T1000 (cell line): ENCODE measurements at places on chromosomes 12 and 14.

DNA sequence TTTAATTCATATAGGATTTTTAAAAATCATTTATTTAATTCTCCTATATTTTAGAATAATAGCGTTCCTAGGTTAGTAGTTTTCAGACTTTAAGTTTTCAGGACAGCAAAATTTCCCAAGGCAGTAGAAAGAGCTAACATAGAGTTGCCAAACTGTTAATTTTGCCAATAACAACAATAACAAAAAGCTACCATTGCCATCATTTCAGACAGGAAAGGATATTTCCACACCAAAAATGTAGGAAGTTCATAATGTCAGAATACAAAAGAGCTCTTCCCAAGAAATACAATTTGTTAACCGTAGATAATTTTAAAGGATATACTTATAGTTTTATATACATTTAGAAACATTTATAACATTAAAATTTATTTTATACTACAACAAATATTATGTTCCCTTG, 81.4 kb upstream of the EEA1 start:
- DNase-seq = no peak

GRCh38 chr12:9740106-9740750, 7.3 kb upstream of the CLECL1 start:
- DNase-seq = no peak

GRCh38 chr12:76919383-76920171, 40.8 kb upstream of the CSRP2 start:
- DNase-seq = no peak

DNA sequence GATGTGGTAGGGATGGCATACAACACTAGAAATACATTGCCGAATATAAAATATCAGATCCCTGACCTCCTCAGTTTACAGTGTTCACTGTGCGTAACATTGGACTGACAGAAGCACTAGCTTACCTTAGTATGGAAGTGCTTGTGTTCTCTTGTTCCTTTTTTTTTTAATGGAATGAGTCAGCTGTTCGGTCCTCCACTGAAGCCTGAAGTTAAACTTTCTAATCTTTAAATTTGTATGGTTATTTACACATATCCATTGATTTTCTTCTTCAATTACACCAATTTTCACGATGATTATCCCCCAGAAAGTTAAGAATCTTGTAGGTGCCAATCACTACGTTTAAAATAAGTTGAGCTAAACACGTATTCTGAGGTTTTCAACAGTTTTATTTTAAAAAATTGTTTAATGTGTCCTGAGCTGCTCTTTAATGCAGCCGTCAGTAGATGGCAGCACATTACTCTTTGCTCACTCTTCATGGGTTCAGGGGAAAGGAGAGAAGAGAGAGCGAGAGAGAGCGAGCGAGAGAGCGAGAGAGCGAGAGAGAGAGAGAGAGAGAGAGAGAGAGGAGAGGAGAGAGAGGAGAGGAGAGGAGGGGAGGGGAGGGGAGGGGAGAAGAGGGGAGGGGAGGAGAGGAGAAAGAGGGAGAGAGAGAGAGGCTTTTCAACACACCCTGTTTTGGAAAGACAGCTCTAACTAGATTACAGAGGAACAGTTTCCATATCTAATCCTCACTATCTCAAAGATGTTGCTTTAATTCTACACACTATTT, 134.7 kb upstream of the SCAF11 start:
- peak; percentile 37 for DNase-seq

DNA sequence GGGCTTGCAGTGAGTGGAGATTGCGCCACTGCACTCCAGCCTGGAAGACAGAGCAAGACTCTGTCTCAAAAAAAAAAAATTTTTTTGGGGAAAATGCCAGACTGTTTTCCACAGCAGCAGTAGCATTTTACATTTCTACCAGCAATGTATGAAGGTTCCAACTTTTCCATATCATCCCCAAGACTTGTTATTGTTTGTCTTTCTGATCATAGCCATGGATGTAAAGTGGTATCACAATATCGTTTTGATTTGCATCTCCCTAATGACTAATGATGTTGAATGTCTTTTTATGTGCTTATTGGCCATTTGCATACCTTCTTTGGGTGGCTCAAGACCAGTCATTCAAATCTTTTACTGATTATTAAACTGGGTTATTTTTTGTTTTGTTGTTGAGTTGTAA, 63.7 kb downstream of the NTN4 start:
- DNase-seq = no peak

GRCh38 chr12:77102691-77103090, 37.3 kb upstream of the E2F7 start:
- DNase-seq = no peak

DNA sequence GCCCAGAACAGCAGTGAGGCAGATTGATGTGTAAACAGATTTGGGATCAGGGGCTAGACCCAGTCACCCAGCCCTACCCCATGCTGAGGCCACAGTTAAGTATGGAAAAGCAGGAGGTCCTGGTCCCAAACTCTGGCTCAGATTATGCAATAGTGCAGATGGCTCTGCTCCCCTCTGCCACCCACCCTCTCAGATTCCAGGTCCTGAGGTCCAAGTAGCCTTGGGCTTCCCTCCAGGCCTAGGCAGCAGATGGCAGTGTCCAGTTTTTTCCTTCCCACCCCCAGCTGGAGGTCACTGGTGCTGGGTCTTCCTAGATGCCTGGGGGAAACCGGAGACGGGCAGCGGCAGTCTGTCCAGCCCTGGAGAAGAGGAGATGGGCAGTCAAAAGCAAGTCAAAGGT, 2.8 kb upstream of the DHH start:
- no peak for DNase-seq

GRCh38 chr12:59665701-59666100, 69.9 kb downstream of the SLC16A7 start:
- no peak for DNase-seq

GRCh38 chr12:118590406-118591150, 214.2 kb downstream of the SUDS3 start:
- DNase-seq = no peak

DNA sequence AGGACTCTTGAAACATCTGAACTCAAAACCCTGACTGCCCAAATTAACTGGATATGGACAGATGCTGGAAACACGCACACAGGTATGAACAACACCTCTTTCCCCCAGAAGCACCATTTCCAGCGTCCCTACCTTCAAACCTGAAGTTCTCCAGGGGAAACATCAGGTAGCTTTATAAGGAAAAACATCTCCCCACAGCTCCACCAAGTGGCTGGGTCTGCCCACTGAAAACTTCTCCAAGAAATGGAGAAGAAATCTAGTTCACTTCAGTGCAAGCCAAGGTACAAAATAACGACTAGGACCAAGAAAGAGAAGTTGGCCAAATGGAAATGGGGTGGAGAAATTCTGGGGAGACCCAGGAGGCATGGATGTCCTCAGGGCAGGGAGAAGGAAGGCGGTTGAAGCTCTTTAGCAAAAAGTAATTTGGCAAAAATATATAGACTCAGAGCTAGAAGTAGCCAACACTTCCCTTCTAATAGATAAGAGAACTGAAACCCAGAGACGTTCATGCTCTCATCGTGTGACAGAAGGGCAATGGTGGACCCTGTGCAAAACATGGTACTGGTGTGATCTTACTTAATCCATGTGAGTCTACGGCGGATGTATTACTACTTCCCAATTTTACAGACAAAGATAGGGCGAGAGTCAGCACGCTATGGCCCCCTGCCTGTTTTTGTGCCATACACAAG, 10.5 kb upstream of the NUAK1 start:
- no peak for DNase-seq

- no peak for DNase-seq
Measured at GRCh38 chr14:89625244-89625713, 208.2 kb upstream of the FOXN3 start.

DNA sequence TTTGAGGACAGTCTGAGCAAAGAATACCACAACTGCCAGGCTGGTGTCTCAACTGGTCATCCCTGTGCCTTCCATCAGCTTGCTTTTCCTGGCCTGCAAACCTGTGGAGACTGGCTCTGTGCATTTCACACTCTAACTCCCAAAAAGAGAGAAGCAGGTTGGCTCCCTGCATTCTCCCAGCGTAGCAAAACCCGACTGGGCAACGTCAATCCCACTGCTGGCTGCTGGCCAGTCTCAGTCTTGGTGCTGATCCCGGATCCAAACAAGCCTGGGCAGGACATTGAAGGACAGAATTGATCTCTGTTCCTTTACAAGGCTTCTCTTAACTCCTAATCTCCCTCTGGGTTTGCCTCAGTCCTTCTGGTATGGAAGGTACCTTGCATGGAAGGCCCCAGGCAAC, 65.4 kb downstream of the FZD10 start:
- DNase-seq = no peak

DNA sequence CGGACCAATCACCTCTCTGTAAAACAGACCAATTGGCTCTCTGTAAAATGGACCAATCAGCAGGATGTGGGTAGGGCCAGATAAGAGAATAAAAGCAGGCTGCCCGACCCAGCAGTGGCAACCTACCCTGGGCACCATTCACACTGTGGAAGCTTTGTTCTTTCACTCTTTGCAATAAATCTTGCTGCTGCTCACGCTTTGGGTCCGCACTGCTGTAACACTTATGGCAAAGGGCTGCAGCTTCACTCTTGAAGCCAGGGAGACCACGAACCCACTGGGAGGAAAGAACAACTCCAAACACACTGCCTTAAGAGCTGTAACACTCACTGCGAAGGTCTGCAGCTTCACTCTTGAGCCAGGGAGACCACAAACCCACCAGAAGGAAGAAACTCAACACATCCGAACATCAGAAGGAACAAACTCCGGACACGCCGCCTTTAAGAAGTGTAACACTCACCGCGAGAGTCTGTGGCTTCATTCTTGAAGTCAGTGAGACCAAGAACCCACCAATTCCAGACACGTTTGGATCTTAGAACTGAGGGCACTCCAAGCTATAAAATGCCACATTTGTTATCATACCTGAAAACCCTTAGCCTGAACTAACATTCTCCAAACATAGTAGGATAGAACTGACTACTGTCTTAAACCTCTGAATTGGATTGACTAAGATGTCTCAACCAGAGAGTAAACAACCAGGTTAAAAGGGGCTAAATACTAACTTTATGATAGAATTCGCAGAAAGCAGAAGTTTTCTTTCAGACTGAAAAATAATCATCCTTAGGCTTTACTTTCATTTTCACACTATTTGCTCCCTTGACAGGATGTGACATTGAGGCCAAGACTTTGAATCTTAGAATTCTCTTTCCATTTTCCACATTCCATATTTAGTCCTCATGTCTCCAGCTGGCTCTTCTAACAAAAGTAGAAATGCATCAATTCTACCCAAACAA, 33.6 kb downstream of the CDKL1 start:
- DNase-seq = no peak

GRCh38 chr12:70721216-70721615, 84.0 kb upstream of the PTPRB start:
- DNase-seq = no peak
